Ascending aorta (tissue), 2 donors: ENCODE measurements at places on chromosomes 2 and 18.

DNA sequence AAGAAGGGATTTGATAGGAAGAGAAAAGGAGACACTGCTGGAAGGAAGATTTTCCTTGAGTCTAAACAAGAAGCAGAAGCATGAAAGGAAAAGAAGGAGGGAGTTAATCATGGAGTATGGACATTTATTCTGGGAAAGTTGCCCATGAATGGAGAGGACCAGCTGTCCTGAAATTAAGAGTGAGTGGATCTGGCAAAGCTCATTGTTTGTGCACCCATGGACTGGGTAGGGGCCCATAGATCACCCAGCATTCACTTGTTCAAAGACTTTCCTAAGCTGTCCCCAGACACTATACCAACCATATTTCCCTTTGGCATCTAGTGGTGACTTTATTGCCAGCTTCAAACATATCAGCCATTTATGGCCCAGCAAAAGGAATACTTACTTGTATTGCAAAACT lies 422.7 kb downstream of the FBXO15 start:
- no peak for DNase-seq

DNA sequence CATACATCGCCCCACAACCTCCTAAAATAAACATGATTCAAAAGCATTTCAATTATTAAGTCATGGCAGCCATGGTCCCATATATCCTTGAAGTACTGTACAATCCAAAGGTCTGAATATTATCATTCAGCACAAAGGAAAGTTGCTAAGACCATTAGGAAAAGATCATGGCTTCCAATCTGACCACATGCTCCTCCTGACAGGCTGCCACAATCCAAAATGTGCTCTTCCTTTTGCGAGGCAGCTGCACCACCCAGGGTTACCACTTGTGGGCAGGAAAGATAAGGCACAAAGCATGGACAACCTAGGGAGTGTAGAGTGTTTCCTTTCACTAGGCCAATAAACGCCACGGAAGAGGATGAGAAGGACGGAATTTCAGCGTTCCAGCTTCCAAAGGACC lies 5.4 kb downstream of the BOLA3 start:
- DNase-seq = no peak

GRCh38 chr2:104290566-104290891 lies 563.4 kb upstream of the POU3F3 start:
- no peak for DNase-seq

DNA sequence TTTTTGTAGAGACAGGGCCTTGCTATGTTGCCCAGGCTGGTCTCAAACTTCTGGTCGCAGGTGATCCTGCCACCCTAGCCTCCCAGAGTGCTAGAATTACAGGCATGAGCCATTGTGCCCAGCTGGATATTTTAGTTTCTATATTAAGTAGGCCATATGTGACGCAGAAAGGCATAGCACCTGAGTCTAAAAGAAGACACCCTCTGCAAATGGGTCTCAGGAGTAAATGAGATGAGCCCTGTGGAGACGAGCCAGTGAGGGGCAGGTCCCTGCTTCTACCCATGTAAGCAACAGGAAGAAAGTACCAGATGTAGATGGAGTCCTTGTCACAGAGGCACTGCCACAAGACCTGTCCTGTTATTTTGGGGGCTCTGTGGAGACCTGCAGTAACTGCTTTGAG lies 322.4 kb downstream of the PTPRM start:
- DNase-seq = no peak

DNA sequence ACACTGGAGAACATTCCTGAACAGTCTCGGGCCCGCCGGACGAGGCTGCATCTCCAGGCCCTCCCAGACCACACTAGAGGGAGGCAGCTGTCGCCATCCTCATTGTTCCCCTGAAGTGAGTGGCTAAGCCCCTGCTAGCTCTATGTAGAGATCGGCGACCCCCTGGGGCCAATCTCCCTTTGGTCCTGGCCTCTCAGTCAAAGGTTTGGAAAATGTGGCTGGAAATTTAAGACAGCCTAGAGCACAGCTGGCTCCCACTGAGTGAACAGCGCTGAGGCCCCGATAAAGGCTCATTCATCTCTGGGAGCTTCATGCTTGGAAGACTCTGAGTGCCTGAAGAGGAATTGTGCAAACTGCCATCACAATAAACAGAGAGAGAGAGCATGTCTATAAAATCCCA lies 360.3 kb downstream of the CLIP4 start:
- DNase-seq = no peak

GRCh38 chr2:202657876-202658275 lies 23.1 kb downstream of the FAM117B start:
- DNase-seq = no peak

DNA sequence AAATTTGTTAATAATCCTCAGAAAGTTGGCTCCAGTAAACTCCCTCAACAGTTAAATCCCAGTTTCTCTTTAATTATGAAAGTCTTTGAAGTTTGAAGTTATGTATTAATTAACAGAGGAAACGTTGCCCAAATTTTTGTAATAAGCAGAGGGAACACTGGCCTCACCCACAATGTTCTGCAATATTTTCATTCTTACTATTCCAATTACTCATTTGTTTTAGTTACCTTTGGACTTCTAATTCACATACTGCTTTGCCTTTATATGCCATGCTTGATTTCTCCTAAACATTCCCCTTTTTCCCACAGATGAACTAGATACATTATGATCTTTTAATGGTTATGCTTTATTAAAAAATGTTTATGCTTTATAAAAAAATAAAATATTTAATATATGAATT lies 61.3 kb downstream of the RELCH start:
- DNase-seq = no peak

- no peak for DNase-seq
These were observed 54.8 kb upstream of the STK17B start for GRCh38 chr2:196226058-196226706.

DNA sequence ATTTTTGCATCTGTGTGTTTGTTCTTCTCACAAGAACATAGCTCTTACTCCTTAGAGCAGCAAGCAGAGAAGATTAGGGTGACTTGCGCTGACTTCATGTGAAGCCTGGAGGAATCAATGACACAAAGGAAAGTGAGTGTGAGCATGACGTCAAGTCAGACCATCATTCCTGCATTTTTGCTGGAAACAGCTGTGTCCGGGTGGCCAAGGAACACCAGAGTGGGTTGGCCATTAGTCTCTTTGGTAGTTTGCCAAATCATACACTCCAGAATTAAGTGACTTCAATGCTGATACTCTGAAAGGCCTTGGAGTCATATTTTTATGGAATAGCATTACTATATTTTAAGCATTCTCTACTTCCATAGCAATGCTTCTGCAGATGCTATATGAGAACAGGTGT lies 597.2 kb downstream of the DCDC2C start:
- DNase-seq = no peak

- DNase-seq = no peak
These were observed 1.3 kb upstream of the ANKRD12 start for GRCh38 chr18:9135081-9135911.

DNA sequence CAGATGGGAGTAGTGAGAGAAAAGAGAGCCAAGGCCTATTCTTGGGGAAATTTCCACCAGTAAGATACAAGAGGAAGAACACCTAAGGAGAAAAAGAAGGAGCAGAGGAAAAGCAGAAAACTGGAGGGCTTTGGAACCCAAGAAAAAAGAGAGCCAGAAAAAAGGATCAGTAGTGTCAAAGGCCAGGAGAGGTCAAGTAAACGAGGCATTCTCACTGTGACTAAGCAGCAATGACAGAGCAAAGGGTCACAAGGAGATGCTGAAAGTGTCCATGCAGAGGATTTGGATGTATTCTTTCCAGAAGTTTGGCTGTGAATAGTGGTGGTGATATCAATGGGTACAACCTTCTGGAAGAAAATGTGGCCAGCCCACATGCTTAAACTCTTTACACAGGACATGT lies 109.5 kb downstream of the DYNAP start:
- no peak for DNase-seq

DNA sequence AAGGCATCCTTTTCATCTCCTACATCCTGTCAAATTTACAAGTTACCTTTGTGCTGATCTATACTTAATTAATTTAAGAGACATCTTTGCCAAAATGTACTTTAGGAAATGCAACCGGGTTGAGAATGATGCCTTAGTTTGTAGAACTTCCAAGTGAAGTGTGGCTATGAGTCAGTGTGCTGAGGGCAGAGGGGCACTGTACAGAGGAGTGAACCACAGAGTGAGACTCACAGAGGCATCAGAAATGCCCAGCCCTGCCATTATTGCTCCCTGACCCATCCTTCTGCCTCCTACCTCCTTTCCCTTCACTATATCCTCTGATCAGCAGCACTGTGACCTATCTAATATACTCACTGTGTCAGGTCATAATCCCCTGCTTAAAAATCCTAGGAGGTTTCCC lies 320.1 kb downstream of the LRRTM1 start:
- no peak for DNase-seq

GRCh38 chr18:57075716-57076400 lies 71.0 kb upstream of the BOD1L2 start:
- DNase-seq = no peak

GRCh38 chr18:62610701-62611411 lies 88.0 kb downstream of the ZCCHC2 start:
- no peak for DNase-seq

DNA sequence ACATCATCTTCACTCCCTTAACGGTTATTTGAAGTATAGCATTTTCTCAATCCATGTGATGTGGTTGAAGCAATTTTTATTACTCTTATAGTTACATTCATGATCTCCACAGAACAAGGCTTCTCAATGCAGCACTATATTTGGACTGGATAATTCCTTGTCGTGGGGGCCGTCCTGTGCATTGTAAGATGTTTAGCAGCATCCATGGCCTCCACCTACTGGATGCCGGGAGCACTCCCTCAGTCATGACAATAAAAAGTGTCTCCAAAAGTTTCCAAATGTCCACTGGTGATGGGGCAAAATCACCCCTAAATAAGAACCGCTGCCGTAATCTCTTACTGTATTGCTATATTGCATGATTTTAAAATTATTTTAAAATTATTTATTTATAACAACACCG lies 110.6 kb upstream of the DDX18 start:
- no peak for DNase-seq

GRCh38 chr2:221999717-222000116 lies 299.1 kb downstream of the PAX3 start:
- DNase-seq = no peak

GRCh38 chr2:105241443-105241842 lies at the start of gene GPR45:
GPR45 (plus strand) TSS chr2:105241743; CDS start chr2:105241859, 116 bp downstream.
- no peak for DNase-seq

- no peak for DNase-seq
These were observed 45.5 kb downstream of the FANCL start for GRCh38 chr2:58195662-58196061.

DNA sequence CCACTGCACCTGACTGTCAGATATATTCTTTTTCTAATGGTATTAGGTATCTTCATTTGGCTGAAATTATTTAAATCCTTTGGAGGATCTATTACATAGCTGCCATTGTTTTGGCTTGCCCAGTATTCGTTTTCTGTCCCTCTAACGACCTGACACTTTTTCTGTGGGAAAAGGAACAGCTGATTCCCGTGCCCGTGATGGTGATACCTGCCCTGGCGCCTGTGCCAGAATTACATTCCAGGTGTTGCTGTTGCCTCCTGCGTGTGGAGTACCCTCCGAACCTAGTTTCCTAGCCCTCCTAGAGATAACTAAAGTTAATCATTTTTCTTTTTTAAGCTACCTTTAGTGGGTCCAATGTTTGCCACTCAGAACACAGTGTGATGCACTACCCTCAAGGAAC lies 14.0 kb downstream of the HOXD1 start:
- DNase-seq = no peak

GRCh38 chr2:100934504-100935371 lies 67.4 kb upstream of the RPL31 start:
- no peak for DNase-seq

- DNase-seq = no peak
These were observed 29.5 kb downstream of the MARCO start for GRCh38 chr2:118971245-118972122.

DNA sequence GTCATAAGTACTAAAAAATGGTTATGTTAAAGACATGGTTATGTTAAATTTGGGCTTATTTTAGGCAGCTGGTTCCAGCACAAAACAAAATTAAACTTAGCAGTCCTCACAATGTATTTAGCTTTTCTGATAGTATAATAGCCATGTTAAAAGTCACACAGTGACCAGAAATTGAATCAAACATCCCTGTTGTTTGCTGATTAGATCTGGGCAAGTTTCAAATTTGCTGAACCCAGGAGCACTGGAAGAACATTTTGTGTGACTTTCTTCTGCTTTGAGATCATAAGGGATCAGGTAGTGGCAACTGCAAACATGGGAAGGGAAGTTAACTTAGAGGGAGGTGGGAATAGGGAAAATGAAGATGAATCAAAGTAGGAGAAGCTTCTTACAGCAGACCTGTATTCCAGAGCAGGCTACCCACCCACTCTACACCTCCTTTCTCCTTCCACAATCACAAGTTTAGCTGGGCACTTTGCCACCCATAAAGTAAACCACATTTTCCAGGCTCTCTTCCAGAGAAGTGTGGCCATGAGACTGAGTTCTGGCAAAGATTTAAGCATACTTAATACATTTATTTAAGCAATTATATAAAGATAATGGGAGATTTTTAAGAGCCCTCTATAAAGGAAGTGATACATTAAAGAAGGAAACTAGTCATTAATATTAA lies 616.1 kb upstream of the LRATD1 start:
- DNase-seq = no peak

DNA sequence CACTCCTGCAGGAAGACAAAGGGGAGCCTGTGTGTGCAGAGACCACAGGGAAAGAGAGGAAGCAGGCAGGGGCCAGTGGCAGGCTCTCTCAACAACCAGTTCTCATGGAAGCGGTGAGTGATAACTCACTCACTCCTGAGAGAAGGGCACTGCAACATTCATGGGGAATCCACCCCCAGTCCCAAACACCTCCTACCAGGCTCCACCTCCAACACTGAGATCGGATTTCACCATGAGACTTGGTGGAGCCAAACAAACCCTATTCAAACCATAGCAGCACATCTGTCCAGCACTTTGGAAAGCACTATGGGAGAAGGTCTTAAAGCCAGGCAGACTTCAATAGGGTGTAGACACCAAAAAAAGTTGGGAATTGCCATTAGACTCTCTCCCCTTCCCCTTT lies 345.7 kb upstream of the SPRED2 start:
- DNase-seq = no peak
